Activated CD8-positive, alpha-beta memory T cell treated with anti-CD3 and anti-CD28 coated beads for 1 hour (primary cell): ENCODE measurements at places on chromosomes 1 and 21.

DNA sequence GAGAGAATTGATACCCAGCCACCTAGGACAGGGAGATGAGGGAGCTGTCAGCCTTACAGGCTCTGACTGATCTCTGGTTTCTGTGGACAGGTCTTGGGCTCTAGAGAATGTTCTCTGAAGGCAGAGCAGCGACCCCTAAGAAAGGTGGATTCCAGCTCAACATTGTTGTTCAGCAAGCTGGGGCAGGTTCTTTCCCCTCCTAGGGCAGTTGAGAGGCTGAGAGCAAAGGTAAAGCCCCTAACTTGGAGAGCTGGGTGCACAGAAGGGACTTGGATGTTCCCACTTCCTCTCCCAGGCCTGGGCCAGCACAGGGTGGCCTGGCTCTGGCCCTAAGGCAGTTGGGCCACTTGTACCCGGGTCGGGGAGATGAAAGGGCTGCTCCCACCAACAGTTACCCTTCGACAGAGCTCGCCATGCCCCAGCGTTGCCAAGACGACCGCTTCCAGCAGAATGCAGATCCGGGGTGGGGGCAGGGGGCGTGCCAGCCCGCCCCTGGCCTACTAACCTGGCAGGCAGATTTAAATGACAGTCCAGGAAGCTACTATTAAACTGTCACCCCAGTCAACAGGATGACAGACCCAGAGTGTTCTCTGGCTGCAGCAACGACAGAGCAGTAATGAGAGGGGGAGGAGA is 31.6 kb downstream of the LRP8 start:
- DNase-seq = no peak

DNA sequence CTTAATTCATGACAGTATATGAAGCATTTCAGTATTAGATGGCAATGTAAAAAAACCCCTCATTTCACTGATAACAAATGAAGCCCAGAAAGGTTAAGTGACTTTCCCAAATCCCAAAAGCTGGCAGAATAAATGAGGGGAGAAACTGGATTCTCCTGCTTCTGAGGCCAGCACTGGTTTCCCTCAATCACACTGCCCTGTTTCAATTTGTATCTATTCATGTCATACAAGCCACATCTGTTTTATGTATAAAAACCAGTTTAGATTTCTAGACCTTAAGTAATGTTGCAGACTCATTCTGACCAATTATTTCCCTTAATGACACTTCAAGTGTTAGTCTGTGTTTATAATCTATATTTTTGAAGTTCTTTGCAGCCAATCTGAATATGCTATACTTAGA is 16.8 kb downstream of the PLPPR4 start:
- no peak for DNase-seq

DNA sequence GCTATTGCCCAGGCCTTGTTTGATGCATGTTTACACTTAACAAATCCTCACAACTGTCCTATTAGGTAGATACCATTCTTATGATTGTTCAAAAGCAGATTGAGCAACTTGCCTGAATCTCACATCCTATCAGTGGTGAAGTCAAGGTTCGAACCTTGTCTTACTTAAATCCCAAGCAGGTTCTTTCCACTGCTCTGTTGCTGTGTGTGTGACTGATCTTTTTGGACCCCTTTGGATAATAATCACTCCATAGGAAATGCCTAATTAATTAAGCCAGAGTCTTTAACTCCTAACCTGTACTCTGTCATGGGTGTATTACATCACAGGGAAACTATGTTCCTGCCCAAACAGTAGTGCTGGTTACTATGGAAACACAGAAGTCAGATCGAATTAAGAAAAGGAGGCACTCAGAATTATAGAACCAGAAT is 84.2 kb downstream of the SPATA46 start:
- no peak for DNase-seq

DNA sequence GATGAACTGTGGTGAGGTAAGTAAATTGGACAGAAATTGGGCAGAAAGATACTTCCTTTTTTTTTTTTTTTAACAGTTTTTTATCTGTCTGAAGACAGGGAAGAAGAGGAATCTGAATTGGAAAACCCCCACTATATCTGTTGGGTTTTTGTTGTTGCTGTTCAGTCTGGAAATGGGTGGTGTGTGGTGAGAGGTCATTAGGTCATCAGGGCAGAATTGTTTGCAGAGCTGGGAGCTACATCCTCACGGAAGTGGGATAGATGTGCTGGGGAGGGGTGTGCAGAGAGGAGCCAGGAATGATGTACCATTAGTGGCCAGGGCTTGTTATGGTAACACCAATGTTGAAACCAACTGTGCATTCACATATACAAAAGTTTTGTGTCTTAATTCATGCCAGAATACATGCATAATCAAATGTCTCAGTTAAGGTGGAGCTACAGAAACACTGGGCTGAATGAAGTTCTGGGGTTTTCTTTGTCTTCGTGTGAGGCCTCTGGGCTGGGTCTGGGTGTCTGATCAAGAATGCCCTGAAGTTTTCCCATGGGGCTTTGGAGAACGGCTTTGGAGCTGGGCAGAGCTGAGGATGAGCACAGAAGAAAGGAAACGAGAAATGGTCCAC is 12.4 kb downstream of the USP25 start:
- no peak for DNase-seq

DNA sequence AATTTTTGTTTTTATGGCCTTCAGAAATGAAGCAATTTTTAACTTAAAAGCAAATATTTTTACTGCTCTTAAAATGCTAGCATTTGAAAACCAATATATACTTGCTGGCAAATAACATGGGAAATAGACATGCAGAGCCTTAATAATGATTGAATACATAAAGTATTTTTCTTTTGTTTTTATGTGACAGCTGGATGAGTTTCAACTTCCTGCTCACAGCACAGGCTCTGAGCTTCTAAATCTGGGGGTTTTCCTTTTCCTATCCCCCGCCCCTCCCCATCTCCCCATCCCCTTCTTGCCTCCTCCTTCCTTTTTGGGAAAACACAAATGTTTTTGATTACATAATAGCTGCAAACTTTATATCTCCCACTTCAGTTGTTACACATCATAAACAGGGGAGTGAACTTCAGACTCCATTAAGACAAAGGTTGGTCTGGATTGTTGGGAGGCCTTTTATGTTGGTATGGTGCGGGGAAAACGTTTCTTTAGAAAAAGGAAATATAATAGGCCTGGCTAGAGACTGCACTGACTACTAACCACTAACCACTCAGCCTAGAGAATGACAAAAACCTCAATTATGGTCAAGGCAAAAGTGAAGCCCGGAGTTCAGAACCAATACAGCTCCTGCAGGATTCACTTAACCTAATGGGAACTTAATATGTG is 116.1 kb upstream of the GORAB start:
- no peak for DNase-seq

DNA sequence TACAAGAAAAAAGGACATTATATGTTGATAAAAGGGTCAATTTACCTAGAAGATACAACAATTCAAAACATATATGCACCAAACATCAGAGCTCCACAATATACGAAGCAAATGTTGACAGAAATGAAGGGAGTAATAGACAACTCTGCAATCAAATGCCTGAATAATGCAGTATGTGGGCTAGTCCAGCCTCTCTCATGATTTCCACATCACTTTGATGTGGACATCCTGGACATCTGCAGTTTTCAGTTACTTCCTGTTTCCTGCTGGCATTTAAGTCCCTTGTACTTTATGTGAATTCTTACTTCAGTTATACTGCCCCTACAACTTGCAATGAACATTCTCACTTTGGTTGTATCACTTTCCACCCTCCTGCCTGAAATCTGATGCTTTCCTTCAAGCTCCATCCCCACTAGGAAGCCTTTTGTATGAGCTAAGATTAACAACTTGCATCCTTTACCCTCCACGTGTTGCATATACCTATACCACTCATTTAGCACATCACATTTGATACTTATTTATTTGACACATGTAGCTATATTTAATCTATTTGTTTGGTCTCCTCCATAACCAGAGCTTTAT is 36.7 kb downstream of the DISC1 start:
- no peak for DNase-seq

- no peak for DNase-seq
These were observed 29.4 kb downstream of the CCN1 start for GRCh38 chr1:85609976-85610375.

- no peak for DNase-seq
These were observed 100.1 kb downstream of the BRINP2 start for GRCh38 chr1:177270863-177271262.

DNA sequence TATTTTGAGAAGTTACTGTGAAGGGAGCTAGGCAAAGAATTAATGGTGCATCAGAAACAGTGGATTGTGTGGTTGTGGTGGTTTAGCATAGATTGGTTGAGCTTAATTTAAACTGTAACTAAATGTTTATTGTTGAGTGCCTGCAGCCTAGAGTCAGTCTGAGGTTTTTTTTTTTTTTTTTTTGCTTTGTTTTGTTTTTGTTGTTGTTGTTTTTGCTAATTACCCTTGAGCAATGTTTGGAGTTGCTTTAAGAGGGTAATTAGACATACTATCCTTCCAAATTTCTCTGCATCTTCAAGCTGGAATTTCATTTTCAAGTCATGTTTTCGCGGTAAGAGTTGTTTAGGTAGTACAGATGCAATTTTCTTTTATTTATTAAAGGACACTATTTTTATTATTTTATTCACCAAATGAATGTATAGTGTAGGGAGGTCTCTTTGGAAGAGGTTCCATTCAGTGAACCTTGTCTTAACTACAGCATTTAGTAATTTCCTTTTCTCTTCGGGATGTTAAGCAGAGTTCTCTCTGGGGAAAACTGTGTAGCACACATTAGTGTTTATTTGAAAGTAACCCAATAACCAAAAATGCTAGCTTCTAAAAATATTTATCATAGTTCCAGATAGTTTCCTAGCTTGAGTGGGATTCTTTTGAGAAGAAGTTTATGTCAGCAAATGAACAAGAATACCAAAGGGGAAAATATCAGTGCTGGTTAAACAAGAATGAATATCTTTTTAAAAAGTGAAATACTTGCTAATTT is 82.3 kb downstream of the CLIC4 start:
- no peak for DNase-seq

DNA sequence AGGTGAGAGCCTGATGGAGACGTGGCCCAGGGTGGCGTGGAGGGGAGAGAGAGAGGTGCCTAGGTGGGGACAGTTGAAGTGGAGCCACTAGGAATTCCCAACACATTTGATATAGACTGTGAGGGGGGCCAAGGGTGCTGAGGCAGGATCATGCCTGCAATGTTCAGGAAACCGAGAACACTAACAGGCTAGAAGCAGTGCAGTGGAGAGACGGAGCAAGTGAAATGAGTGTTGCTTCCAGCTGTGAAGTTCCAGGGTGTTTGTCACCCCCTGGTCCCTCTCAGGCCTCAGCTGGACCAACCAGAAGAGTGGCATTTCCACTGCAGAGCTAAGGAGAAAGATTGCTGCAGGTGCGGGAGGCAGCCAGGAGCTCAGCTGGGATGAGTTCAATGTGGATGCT is 127.1 kb downstream of the RIPK4 start:
- DNase-seq = no peak
